ENCODE measurements at places on chromosomes 5 and 9. TPM values are rescaled to one million over a fixed set of nuclear protein-coding genes. Genes with fewer than 3 reads are reported as not detected.

Gene HRCT1
- total RNA-seq: not detected

Gene OR2Y1
- total RNA-seq: not detected

Gene PROB1
- 0.10 TPM for total RNA-seq

Gene TAF11L7
- total RNA-seq: not detected

Gene OGN
- not detected for total RNA-seq

Gene GABRP
- not detected for total RNA-seq

Gene ANKRD18A
- not detected for total RNA-seq

Gene HEMGN
- not detected for total RNA-seq

Gene TEX48
- not detected for total RNA-seq

Gene HIGD2A
- total RNA-seq: 108 TPM

Gene ERAP2
- 136 TPM for total RNA-seq

Gene ITK
- not detected for total RNA-seq

Measured in RPMI7951 (cell line).